Activated T-helper 2 cell treated with anti-CD3 and anti-CD28 coated beads, Interferon-gamma antibody, Interleukin-2, Interleukin-4, amounts not matched to agents 10 μg/mL and 5 μg/mL and 100 μg/mL, durations not matched to agents 14 hours and 24 hours and 36 hours (primary cell): ENCODE measurements at places on chromosomes 1 and 21.

GRCh38 chr1:180267761-180268555, 37.9 kb downstream of the LHX4 start:
- DNase-seq: no peak

- DNase-seq: no peak
Observed at GRCh38 chr1:150410582-150411101, 46.7 kb downstream of the RPRD2 start.

DNA sequence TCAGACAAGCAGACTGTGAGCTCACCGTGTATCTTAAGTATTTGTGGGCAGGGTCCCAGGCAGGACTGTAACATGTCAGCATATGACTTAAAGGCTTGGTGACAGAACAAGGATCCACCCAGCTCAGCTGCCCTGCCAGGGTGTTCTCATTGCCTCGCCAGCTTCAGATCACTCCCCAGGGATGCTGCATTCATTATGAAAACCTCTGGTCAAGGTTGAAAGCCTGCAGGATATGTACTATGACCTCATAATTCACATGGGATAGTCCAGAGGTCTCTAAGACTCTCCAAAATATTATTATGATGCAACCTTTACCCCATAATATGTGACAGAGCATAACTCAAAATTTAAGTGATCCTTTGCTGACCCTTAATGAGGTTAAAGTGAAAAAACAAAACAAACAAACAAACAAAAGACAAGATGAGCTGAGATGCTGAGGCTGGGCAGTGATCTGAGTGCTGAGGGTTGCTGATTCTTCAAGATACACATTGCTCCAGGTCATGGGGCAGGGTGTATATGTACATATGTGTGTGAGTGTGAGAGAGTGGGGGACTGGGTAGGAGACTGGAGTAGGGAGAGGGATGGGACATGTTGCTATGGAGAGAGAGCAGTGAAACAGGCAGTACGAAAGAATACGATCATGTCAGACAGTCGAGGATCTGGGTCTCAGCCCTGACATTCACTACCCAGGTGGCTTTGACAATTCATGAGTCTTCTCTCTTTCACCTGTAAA, 98.8 kb upstream of the DUSP10 start:
- DNase-seq: no peak

DNA sequence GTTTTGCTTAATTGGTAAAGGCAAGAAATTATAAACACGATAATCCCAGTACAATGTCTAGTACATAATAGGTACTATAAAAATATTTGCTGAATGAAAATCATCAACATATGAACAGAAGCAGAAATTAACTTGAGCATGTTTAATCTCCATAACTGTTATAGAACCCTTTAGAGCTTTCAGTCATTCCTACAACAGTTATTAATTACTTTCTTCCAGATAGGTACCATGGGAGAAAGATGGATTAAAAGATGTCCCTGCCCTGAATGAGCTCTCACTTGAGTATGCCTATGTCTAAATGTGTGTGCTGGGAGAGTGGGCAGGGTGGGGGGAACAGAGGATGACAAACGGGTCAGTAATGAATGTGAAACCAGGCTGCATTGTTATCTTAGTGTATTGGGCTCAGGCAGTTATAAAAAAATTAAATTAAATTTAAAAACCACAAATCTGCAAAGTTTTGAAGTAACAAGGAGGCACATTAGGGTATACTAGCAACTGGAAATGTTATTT, 2.4 kb downstream of the EPS15 start:
- DNase-seq: no peak

GRCh38 chr1:236020359-236021219, 44.3 kb downstream of the NID1 start:
- DNase-seq: no peak

DNA sequence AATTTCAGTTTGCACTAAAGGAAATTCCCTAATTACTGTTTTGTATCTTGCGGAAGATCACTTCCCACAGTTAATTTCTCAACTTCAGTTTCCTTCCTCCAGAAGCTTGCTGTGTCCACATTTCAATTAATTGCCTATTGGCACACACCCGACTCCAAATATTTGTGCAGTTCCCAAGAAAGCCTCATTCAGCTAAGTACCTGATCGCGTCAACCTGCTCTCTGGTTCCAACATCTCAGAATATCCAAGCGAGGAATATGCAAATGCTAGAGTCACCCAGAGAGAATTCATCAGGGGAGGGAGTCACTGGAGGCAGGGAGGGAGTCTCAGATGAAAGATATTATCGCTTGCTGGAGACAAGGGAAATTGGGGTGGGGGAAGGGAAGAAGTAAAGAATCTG, 351.3 kb downstream of the RRAGC start:
- DNase-seq: no peak

DNA sequence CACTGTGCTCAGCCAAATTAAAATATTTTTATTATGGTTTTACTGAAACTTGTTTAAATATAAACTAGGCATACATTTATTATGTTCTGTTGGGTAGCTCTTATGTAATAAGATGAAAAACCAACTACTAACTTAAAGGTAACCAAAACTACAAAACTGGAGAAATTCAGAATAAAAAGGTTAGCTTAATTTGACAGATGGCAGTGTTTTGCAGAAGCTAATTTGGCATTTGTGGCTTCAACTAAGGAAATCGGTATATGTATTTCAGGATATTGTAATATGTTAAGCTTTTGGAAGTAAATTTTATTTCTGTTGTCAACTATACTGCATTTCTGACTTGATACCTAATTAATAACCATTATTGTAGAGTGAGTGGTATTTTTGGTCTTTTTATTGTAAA, 18.8 kb downstream of the USP25 start:
- no peak for DNase-seq

DNA sequence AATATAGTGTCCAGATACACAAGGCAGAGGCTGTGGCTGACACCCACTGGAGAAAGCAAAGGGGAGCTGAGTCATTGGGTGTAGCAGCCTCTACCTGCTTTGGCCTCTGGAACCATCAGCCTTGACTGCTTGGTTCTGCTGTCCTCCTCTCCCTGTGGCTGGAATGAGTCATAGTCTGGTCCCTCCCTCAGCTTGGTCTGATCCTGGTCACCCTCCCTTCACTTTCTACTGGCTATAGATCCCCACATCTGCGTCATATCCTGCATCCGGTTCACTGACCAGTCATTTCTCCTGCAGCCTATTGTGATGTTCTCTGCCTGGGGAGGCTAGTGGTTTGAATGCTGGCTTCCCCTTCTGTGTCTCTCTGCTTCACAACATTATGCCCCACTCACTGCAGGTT, 372.8 kb upstream of the DAB1 start:
- no peak for DNase-seq

GRCh38 chr1:5311147-5311546, 656.7 kb downstream of the AJAP1 start:
- no peak for DNase-seq

- no peak for DNase-seq
Observed at GRCh38 chr1:84582802-84583587, 8.8 kb upstream of the CTBS start.

GRCh38 chr1:112250892-112251291, 145.1 kb upstream of the CTTNBP2NL start:
- no peak for DNase-seq

DNA sequence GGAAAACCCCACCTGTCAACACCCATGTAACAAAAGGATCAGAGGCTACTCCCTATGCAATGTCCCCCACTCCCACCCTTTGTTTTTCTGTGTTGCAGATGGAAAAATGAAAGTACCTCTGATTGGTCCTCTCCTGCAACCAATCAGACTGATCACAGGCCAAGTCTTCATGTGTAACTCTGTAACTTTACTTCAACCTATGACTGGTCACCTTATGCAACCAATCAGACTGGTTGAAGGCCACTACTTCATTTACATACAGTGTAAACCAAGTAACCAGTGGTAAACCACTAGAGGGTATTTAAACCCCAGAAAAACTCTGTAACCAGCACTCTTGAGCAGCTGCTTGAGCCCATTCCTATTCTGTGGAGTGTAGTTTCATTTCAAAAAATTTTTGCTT, 266.3 kb upstream of the OLFM3 start:
- DNase-seq: no peak

DNA sequence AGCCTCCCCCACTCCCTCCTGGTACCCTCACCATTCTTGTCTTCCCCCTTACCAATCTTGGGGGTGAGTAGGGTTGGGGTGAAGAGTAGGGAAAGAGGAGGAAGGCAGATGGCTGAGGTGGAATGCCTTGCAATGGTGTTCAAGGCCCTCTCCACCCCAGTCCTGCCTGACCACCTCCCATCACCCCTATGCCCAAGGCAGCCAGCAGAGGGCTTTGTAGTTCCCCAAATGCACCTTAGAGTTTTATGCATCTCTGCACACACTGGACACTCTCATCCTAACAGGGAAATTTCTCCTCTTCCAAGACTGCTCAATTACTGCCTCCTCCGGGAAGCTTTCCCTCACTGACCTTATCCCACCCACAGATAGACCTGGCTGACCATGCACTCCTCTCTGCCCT, 15.4 kb downstream of the KIF17 start:
- DNase-seq: no peak

DNA sequence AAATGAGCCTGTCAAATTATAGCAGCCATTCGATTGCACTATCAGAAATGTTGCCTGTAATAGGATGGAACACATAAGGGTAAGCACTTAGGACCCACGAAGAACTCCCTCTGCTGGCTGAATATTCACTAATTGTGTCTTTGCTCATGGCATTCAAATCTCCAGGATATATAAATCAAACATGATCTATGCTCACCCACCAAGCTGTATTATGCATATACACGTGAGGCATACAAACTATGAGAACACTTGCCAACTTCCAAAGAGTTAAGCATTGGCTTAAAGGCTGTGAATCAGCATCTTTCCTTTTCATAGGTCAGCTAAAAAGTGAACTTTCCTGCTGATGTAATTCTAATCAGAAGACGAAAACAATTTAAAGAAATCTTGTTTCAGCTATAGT, 34.5 kb downstream of the TMPRSS15 start:
- no peak for DNase-seq

DNA sequence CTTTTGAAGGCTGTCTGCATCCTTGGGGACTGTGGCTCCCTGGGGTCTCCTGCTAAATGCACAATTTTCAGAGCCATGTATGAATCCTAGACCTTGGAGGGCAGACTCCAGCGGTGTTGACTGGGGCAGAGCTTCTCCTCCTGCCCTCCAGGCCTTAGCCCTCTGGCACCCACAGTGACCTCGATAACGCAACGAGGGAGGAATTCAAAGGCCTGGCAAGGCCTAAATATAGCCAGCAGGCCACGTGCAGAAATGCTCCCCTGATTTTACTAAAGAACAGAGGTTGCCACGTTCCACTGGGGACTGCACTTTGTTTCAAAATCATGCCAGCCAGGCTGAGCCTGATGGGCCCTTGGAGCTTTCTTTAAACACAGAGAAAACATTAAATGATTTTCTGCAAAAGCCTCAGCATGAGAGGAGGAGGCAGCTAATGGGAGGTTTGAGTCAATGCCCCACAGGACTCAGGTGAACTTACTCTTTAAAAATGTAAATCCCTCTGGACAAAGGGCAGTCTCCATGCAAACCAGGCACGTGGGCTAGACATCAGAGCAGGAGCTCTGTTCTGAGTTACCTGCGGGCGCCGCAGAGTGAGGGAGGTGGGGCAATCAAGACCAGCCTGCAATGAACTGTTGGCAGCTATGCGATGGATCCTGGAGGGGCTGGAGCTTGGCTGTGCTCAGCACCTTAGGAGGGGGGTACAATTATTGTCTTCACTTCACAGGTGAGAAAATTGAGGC, 28.0 kb downstream of the GRIK3 start:
- no peak for DNase-seq

DNA sequence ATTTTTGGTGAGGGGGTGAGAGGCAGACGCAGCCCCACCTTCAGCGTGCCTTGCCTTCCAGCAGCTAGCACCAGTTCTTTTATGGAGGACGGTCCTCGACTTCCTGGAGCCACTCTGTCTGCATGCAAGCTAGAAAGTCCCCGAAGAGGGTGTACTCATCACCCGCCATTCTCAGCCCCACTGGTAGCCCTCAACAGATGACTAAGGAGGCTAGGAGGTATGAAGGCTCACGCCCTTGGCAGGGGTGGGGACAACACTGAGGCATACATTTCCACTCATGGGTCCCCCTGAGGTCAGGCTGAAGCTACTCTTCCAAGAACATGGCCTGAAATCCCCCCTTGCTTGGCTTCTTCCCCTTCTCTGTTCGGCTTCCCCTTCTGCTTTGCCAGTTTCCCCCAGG, 8.9 kb upstream of the PTPRF start:
- no peak for DNase-seq

GRCh38 chr1:5886140-5886483, 106.1 kb downstream of the NPHP4 start:
- no peak for DNase-seq

- DNase-seq: peak; percentile 51
Observed at GRCh38 chr1:25520446-25521061, 22.9 kb upstream of the LDLRAP1 start.

- DNase-seq: no peak
Observed at GRCh38 chr21:39451332-39452206, at the start of gene SH3BGR. TSS of gene SH3BGR (plus strand) at chr21:39451970. CDS start at chr21:39452097, 127 bp downstream.
